ENCODE measurements at places on chromosomes 13 and 19.

GRCh38 chr19:51417107-51417809 lies at the start of gene SIGLEC10:
SIGLEC10 (minus strand) TSS chr19:51417642; CDS start chr19:51417581, 61 bp downstream.
- DNase-seq = peak; percentile 15

GRCh38 chr13:110446575-110446890 lies 115.0 kb downstream of the RAB20 start:
- DNase-seq = no peak

DNA sequence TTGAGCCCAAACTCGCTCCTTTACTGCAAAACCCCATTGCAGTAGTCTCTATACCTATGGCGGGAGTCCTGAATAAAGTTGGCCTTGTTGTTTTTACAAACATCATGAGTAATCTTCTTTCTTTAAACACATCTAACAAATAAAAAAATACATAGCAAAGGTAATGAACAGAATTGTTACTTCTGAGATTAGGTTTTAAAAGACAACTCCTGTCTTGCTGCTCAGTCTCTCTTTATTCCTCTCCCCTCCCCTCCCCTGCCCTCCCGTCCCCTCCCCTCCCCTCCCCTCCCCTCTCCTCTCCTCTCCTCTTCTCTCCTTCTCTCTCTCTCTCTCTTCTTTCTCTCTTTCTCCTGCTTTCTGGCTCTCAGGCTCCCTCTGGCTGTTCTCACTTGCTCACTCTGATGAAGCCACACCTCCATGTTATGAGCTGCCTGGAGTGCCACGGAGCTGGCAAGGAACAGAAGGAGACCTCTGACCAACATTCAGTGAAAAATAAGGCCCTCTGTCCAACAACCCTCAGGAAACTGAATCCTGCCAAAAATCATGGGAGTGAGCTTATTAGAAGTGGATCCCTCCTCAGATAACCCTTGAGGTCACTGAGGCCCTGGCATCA lies 300.7 kb upstream of the MIR17HG start:
- no peak for DNase-seq

DNA sequence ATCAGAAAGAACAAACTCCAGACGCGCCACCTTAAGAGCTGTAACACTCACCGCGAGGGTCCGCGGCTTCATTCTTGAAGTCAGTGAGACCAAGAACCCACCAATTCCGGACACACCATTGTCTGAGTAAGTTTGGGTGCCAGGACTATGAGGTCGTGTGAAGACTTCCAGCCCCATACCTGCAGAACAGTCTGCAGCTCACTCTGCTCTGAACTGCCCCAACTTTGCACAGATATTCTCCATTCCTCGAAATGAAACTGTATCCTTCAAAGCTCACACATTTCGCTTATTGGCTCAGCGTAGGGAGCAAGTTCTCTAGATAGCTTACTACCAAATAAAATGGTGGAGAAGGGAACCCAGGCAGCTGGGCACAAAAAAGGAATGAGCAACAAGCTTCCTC lies 2.6 kb upstream of the CYP4F2 start:
- DNase-seq = no peak

DNA sequence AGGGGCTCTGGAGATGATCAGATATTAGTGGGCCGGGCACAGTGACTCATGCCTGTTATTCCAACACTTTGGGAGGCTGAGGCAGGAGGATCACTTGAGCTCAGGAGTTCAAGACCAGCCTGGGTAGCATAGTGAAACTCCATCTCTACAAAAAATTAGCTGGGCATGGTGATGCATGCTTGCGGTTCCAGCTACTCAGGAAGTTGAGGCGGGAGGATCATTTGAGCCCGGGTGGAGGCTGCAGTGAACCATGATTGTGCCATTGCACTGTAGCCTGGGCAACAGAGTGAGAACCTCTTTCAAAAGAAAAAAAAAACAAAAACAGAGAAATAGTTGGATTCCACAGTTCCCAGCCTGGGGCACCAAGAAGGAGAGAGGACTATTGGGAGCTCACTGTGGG lies 17.9 kb upstream of the SHFL start:
- no peak for DNase-seq

Data from RKO (cell line).